ENCODE measurements at places on chromosomes 7 and 10.

- no peak for DNase-seq
Observed at GRCh38 chr10:20670579-20670978, 226.5 kb downstream of the NEBL start.

- DNase-seq: no peak
Observed at GRCh38 chr7:151745706-151746105, 131.2 kb downstream of the PRKAG2 start.

DNA sequence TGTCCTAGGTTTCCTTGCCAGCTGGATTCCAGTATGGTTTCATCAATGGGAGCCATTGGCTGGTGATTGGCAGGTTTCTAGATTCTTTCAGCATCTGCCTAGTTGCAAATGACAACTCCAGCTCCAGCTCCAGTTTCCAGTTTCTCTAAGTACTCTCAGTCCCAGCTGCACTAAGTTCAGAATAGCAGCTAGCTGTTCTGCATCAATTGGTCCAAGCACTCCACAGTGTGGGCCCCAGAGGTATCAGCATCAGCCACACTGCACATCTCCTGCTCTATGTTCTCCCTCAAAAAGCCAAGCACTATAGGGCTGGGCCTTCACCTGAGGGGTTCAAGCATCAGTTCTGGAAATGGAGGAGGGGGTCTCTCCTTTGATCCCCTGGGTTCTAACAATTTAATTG is 143.4 kb downstream of the VPS50 start:
- DNase-seq: no peak

- DNase-seq: no peak
Observed at GRCh38 chr7:158368449-158368848, 219.2 kb downstream of the PTPRN2 start.

- DNase-seq: no peak
Observed at GRCh38 chr7:30596014-30596641, 1.4 kb downstream of the GARS1 start.

- no peak for DNase-seq
Observed at GRCh38 chr7:99837649-99838361, 10.0 kb downstream of the CYP3A43 start.

GRCh38 chr10:54667136-54667535 is 133.9 kb downstream of the PCDH15 start:
- no peak for DNase-seq

GRCh38 chr10:125396676-125397075 is 236.3 kb upstream of the CTBP2 start:
- no peak for DNase-seq

- no peak for DNase-seq
Observed at GRCh38 chr7:155252892-155253501, 44.7 kb upstream of the INSIG1 start.

DNA sequence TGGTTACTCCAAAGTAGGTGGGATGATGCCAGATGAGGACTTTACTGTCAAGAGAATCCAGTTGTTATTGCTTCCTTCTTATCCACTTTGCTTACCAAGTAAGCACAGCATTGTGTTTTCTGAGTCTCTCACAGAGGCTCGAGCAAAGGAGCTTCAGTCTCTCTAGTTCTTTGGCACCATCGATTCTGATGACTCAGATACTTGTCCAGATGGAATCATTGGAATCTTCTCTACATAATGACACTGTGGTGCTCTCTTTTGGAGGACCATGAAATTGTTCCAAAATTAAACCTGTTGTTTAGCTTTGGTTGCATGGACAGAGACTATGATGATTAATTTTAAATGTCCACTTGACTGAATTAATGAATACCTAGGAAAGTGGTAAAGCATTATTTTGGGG is 132.6 kb downstream of the NXPH1 start:
- no peak for DNase-seq

DNA sequence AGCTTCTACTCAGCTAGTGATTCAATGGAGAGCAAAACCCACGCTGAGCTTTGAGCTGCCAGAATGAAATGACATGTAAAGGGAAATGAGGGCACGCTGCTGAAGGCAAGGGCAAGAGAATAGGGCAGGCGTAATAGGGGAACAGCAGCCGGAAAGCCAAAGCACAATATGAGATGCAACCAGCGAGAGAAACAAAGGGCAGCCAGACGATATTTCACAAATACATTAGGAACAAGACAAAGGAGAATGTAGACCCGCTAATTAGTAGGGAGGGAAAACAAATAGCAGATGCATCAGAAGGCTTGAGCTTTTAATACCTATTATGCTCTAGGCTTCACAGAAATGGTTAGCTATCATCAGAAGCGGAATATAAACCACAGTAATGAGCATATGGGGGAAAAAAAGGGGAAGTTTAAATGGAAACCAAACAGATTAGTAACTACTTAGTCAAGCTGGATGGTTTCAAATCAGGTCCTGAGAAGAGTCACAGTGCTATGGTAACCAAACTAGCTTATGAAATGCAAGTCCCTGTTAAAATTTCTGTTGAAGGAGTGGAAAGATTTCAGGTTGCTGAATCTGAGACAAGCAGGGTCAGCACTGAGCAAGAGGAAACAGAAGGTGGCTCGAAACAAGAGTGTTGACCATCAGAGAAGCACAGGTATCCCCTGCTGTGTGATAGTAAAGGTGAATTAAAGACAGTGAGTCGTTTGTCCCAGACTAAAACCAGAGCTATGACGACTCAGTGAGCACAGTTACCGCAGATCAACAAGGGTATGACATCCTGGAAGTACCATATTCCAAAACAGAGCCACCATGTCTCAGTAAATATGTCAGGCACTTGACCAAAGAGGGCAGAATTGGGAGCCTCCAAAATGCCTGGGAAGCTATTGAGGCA is 496.9 kb upstream of the CELF2 start:
- DNase-seq: no peak

- DNase-seq: no peak
Observed at GRCh38 chr7:23469961-23470250, 385 bp downstream of the IGF2BP3 start.

GRCh38 chr10:10327934-10328333 is 689.7 kb upstream of the CELF2 start:
- DNase-seq: no peak

DNA sequence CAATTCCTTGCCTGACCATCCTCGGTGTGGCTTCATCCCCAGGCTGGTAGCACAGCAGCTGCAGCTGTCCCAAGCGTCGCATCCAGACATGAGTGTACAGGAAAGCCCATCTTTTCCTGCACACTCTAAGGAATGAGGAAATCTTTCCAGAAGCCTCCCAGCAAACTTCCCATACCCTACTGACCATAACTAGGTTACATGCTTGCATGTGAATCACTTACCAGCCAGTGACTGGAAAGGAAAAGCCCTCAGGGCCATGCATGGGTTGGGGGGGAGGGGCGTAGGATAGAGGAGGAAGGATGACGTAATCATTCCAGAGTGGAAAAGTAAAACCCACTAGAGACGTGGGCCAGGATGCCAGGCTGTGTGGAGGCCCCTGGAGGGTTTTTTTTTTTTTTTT is 18.9 kb upstream of the ZNF212 start:
- no peak for DNase-seq

DNA sequence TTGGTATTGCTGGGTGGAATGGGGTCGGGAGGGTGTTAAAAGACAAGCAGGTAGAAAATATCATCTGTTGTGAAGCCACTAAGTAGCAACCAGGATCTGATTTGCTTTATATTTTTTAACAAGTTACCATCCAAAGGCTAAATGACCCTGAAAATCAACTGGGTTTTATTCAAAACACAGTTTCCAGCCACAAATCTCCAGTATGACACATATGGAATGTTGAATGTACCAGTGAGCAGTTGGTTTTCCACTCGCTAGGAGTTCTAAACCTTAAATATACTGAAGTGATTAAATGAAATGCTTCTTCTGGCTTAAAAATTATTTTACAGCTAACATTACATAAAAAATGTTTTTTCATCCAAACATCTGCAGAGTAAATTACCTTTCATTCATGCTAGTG is 112.5 kb downstream of the PDE1C start:
- DNase-seq: no peak

GRCh38 chr7:47724335-47724982 is 142.5 kb upstream of the TNS3 start:
- DNase-seq: peak; percentile 15

- DNase-seq: no peak
Observed at GRCh38 chr7:108497082-108497725, 28.7 kb downstream of the PNPLA8 start.

DNA sequence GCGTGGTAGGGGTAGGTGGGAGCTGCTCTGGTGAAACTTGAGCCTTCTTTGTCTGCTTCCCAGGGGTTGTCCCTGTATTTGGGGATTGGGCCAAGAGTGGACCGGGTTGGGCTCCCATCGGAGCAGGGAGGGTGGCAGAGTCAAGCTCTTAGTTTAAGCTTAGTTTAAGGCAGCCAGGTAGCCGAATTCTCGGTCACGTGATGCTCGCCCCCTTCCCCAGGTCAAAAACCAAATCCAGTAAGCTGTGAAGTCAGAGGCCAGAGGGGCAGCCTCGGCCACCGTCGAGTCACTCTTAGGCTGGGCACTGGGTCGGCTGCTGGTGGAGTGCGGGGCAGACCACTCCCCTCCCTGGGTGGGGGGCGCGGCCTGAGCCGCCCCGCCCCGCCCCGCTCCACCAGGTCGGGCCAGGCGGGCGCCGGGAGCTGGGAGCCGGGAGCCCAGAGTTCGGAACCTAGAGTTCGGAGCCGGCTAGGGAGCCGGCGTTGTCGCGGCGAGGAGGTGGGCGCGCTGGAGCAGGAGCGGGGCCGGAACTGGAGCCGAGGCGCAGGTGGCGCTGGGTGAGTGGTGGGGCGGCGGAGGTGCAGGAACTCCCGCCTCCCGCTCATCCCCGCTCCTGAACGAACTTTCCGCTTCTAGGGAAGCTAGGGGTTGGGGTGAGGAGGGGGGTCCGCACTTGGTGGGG is 2.8 kb upstream of the LZTS2 start:
- DNase-seq: no peak

DNA sequence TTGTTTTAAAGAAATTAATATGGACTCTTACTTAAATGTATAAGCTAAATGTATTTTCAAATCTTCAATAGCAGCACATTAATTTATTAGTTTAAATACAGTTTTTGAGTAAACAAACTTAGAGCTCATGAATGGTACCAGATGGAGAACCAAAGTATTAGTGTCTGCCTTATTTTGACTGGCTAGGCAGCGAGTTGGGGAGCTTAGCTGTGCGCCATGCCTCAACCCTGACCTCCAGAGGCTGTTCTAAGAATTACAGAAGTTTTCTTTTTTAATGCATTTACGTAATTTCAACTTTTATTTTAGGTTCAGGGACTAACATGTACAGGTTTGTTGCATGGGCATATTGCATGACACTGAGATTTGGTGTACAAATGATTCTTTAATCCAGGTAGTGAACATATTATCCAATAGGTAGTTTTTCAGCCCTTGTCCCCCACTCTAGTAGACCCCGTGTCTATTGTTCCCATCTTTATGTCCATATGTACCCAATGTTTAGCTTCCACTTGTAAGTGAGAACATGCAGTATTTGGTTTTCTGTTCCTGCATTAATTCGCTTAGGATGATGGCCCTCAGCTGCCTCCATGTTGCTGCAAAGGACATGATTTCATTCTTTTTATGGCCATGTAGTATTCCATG is 166.8 kb downstream of the IQUB start:
- DNase-seq: peak; percentile 11

DNA sequence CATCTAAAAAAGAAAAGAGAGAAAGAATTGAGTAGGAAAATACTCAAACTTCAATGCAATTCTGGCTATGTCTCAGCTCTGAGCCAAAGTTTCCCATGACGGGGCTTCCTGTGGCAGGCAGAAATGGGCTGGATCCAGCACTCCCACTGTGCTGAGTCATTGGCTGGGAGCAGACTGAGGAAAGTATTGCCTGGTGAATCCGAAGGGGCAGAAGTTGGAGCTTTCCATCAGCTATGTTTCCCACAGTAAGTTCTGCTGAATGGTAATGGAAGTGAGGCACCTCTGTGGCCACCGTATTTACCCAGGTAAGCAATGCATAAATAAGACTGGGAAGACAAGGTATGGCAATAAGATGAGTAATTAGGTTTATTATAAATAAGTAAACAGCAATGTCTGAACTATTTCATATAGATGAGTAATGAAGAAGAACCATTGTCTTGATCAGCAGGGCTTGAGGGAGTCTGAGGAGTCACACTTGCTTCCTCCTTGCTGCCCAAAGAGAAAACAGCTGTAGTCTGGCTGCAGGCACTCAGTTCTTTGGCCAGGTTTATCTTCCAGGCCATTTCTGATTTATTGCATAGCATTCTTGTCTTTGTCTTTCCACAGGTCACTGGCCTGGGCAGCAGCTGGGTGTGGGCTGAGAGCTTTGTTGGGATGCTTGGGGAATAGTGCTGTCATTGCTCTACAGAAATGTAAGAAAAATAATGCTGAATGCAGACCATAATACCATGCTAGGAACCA is 255.3 kb downstream of the DNAJB9 start:
- peak; percentile 59 for DNase-seq

GRCh38 chr7:105153531-105153930 is 139.5 kb downstream of the KMT2E start:
- no peak for DNase-seq

DNA sequence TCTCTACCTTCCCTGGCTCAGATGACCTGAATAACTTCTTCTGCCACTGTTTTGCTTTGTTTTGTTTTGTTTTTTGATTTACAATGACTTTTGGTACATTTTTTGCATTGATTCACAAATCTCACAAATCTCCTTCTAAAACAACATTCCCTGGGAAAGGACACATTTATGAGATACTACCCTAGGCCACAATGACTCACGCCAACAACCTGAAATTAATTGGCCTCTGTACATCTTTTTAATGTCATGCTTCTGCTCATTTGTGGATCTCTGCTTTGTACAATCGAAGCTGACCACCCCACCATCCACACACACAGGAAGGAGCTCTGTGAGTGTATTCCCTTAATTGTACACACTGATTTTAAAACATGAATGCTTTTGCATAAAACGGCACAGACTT is 156.7 kb upstream of the PFKP start:
- no peak for DNase-seq

- no peak for DNase-seq
Observed at GRCh38 chr10:128481152-128481840, 355.1 kb upstream of the MKI67 start.

- DNase-seq: no peak
Observed at GRCh38 chr7:2012981-2013380, 219.8 kb downstream of the MAD1L1 start.

GRCh38 chr10:52378124-52378523 is 64.0 kb downstream of the DKK1 start:
- DNase-seq: no peak

DNA sequence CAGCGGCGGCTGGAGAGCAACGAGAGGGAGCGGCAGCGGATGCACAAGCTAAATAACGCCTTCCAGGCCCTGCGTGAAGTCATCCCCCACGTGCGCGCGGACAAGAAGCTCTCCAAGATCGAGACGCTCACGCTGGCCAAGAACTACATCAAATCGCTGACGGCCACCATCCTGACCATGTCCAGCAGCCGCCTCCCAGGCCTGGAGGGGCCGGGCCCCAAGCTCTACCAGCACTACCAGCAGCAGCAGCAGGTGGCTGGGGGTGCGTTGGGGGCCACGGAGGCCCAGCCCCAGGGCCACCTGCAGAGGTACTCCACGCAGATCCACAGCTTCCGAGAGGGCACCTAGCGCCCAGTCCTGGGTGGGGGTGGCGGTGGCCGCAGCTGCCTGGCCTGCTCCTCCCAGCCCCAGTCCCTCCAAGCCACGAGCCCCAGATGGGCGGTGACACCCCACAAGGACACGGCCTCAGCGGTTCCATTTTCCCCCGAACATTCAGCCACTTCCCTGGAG is 1.3 kb downstream of the BHLHA15 start:
- DNase-seq: no peak
